ENCODE measurements at places on chromosomes 6 and 20.

DNA sequence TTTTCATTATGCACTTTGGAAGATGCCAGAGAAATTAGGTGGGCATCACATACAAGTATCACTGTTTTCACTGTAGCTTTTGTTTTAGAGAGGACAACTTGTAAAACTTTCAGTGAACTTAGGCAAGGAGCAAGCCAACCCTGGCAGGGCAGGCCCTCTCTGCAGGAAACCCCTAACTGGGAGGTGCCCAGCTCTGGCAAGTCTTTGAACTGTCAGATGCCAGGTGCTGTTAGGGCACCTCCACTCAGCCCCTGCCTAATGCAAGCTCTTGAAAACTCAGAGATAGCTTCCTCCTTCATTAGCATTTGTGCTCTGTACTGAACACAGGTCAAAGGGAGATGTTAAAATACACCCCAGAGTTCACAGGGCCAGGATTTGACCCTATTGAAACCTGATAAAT lies 774.2 kb upstream of the FLRT3 start:
- no peak for DNase-seq

DNA sequence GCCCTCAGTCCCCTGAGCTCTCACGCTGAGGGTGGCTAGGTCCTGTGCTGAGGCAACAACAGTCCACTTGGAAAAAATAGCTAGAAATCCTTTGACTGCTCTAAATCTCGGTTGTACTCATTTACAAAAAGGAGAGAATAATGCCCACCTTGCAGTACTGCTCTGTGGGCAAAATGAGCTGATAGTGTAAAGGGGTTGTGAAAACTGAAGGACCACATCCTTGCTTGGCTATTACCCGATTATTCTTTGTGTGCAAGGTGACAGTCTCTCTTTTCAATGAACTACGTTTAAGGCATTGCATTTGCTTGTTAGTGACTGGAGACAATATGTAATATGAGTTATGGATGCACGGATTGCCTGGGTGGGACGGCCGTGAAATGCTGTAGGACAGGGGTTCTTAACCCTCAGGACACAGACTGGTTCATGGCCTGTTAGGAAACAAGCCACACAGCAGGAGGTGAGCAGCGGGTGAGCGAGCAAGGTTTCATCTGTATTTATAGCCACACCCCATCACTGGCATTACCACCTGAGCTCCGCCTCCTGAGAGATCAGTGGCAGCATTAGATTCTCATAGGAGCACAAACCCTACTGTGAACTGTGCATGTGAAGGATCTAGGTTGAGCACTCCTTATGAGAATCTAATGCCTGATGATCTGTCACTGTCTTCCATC lies 14.6 kb downstream of the SAMD3 start:
- DNase-seq, result no peak

DNA sequence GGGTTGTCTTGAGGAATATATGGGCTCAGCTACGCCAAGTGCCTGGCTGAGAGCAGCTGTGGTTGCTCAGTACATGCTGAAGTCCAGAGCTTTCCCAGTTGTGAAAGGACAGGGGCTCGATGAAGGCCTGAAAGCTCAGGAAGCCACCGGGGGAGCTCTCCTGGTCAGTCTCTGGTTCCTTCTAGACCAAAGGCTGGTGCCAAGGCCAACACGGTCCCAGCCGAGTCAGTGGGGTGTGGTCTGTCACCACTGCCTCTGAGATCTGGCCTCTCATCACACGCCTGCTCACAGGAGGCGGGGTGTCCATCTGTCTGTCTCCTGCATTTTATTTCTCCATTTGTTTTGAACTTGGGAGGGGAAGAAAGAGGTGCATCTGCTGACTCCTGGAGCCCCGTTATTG lies 4.9 kb upstream of the FAM83C start:
- DNase-seq, result no peak

DNA sequence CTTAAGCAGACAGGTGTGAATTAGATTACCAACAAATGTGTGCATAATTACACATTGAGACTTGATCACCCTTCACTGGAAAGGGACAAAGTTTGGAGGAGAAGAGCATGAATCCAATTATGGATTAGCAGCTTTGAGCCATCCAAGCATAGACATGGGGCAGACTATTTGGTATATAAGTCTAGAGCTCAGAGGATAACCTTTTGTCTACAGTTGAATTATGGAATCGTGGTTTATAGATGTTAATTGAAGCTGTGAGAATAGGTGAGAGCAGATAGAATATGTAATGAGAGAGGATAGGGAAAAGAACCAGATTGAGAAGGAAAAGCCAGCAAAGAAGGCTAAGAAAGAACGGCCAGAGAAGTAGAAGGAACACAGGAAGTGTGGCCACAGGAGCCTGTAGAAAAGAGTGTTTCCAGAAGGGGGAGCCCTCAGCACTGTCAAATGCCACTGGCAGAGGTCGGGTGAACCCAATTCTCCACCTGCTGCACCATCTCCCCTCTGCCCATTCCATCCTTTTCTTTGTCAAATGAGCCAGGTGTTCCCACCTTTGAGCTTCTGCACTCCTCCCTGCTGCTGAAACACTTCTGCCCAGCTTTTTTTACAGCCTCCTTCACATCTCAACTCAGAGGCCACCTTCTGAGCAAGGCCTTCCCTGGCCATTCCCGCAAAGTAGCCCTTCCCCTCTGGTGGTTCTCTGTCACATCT lies 7.3 kb downstream of the DNTTIP1 start:
- no peak for DNase-seq

DNA sequence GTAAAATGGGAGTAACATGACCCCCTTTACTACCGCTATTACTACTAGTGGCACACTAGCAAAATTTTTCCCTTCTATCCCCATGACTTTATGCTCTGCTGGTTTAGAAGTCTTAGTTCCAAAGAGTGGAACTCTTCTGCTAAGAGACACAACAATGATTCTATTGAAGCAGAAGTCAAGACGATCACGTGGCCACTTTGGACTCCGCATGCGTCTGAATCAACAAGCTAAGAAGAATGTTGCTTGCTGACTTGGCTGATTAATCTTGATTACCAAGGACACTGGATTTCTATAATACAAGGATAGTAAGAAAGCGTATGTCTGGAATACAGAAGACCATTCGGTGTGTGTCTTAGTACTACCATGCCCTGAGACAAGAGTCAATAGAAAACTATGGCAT lies 244.7 kb upstream of the BTBD3 start:
- no peak for DNase-seq

DNA sequence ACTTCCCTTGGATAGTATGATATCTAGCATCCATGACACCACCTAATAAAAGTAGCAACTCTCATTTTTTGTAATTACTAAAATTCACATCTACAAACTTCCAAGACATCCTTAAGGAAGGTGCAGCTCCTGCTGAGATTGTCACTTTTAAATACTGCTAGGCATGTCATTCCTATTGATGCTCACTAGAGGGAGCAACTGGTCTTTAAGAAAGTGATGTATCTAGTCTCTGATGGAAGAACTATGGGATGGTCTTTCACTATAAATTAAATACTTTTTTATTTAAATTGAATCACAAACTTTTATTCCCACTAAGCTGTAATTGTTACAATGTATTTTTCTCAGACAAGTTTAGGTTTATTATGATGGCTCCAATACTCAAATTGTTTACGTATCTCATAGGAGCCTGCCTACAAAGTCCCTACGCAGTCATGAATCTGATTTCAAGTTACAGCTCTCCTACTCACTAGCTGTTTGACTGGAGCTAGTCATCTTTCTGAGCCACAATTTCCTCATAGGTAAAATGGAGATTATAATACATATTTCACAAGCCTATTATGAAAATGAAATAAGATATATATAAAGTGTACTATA lies 8.1 kb upstream of the TSPYL1 start:
- DNase-seq, result no peak

- no peak for DNase-seq
Observed at GRCh38 chr6:111842891-111843290, 30.4 kb downstream of the FYN start.
